ENCODE measurements at places on chromosomes 16 and 17.

DNA sequence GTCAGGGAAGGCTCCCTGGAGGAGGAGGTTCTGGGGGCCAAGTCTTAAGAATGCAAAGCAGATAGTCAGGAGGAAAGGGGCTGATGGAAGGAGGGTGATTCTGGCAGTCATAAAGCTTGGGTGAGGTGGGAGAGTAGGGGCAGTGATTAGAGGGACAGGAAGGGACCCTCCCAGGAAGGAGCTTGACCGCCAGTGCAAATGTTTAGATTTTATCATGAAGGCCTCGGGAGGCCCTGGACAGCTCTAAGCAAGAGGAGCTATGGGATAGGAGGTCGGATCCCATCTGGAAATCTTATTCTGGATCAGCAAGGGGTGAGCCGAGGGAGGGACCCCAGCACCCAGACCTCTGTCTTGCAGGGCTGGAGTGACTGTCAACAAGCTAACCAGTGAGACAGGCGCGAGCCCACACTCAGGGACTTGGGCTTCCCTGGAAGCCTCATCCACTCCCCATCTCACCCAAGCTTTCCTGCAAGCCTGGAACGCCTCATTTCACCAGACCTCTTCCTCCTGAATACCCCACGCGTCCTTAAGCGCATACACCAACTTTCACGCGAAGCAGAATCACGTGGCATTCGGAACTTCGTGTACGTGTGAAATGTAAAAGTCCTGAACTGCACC, 52.0 kb upstream of the CBX4 start:
- DNase-seq: no peak

- no peak for DNase-seq
These were observed 15.4 kb upstream of the DHRS13 start for GRCh38 chr17:28918295-28918694.

DNA sequence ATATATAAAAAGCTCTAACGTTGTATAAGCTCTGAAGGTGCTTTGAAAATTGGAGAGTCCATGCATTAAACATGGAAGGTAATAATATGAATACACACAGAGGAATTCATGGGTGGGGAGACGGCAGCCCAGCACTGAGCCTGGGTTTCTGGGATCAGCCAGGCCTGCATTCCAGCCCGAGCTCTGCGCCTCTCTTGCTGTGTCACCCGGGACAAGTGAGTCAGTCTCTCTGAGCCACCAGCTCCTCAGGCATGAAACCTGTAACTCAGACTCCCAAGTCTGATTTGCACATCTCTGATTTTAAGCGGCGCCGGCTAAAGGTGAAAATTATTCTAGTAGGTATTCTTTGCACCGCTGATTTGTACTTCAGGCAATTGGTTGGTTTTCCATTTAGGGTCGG, 238.8 kb downstream of the MRTFB start:
- peak; percentile 79 for DNase-seq

DNA sequence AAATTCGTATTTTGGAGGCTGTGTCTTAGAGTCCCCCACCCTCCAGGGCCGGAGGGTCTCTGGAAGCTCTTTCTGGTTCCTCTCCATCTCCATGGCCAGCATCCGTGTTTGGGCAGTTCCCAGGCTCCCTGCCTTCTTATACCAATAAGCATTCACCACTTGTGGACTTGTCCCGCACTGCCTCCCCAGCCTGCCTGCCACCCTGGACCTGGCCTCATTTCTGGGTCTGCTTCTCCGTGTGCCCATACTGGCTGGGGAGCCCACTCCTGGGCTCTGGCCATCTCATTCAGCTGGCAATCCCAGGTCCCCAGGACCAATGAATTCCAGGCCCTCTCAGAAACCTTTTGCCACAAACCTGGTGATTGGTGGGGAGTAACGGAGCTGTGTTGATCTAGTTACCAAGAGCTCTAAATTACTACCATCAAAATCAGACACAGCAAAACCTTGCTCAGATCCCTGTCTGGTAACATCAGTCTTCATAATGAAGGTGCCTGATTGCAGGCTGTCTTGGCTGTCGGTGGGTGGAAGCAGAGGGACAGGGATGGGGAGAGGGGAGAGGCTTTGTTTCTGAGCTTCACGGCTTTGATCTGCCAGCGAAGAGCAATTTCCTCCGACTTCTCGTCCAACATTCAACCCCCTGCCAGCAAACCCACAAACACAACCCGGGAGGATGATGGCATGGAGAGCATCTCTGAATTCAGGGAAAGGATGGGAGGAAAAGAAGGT, 27.7 kb upstream of the CRHR1 start:
- no peak for DNase-seq

DNA sequence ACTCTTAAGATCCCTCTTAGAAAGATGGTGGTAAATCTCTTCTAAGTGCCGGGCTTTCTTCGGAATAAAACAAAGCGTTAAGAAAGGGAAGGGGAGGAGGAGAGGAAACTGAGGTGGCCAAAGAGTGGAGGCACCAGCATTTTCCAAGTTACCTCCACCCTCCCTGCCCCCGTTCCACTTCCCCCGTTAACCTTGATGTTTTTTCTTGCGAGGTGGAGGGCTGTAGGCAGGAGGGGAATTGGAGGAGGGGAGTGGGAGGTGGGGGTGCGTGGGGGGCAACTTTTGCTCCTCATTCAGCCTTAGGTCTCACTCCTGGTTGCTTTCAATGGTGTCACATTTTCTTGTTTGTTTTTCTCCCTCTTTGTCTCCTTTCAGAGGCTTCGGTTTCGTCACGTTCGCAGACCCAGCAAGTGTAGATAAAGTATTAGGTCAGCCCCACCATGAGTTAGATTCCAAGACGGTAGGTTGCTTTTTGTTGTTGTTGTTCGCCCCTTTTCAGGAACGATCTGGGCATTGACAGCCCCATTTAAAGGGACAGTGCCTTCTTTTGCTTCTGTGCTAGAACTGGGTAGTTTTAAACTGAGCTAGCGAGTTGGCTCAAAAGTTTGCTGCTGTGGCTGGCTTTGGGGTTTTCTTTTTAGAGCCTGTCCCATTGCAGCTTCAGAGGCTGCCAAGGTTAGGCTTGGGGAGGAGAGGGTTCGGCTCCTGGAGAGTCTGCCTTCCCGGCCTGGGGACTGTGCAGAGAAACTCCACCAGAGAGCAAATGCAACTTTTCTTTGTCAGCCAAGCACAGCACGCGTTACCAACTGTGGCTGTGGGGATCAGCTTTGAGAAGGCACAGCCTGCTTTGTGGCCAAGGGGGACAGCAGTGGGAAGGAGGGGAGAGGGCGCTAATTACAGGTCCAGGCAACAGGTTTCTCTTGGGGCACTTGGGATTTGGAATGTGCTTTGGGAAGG, 1.9 kb downstream of the MSI2 start:
- DNase-seq: peak; percentile 50

GRCh38 chr16:66490774-66491715, 58.9 kb downstream of the TK2 start:
- no peak for DNase-seq

- DNase-seq: peak; percentile 88
These were observed 24.2 kb downstream of the B9D1 start for GRCh38 chr17:19338031-19338990.

DNA sequence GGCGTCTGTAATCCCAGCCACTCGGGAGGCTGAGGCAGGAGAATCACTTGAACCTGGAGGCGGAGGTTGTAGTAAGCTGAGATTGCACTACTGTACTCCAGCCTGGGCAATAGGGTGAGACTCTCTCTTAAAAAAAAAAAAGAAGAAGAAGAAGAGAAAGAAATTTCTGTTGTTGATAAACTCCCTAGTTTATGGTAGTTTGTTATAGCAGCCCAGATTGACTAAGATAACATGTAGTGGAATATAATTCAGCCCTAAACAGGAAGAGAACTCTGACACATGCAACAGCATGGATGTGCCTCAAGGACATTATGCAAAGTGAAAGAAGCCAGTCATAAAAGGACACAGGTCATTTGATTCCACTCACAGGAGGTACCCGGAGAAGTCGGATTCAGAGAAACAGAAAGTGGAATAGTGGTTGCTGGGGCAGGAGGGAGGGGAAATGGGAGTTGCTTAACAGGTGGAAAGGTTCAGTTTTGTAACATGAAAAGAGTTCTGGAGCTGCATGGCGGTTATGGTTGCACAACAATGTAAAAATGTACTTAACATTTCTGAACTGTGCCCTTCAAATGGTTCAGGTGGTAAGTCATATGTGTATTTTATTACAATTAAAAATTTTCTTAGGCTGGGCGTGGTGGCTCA, 26.0 kb upstream of the PRM1 start:
- DNase-seq: no peak

GRCh38 chr16:83847371-83848225, 39.8 kb downstream of the HSBP1 start:
- DNase-seq: peak; percentile 74

DNA sequence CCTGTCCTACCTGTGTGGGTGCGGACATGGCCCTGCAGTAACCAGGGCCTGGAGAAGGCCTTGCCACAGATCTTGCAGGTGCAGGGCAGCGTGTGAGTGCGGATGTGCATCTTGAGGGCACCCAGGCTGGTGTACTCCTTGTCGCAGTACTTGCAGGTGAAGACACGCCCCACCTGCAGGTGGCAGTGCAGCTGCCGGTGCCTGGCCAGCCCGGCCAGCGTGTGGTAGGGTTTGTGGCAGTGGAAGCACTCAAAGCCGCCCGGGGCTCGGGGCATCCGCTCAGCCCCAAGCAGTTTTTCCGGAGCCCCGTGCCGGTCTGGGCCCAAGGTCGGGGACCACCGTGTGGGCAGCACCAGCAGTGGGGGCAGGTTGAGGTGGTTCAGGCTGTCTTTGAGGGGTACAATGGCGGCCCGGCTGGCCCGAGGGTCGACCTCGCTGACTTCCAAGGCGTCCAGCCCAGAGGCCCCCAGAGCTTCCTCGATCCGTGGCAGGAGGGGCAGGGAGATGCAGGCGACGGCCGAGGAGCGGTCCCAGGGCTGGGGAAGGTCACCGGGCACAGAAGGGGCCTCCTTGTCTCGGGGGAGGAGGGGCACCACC, 5.1 kb downstream of the SNAI3 start:
- DNase-seq: peak; percentile 87

DNA sequence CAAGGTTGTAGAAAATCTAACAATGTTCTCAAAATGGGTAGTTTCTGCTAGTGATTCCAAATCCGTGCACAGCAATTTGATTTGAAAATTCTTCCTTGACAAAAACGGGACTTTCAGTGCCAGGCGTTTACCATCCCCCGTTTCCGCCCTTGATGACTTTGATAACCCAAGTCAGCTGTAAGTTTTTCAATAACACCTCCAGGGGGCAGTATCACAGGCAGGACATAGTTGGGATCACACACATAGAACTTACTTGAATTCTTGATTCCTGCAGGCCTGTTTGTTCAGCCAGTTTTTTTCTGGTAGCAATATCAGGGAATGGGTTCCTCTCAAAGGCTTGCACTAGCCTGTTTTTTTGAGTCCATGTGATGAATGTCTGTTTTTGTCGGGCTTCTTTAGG, 5.6 kb downstream of the DUXB start:
- peak; percentile 61 for DNase-seq

DNA sequence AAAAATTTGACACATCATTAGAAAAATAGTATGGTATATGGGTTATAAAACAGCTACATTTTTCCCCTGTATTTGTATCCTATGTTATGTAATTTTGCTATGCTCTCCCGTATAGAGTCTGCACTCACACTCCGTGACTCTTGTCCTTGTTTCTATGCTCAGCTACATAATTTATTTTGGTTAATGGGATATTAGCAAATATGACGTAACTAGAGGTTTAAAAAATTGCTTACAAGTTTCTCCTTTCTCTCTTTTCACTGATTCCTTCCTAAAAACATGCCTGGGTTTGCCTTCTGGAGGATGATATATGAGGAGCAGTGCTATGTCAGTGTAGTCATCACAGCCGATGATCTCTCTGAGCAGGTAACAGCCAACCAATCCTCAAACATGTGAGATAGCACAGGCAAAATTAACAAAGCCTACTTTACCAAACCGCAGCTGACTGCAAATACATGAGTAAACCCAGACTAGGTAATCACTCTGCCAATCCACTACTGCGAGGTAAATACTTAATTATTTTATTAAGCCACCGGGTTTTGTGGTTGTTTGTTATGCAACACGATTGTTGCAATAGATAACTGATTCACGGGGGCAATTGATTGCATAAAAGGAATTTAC, 126.9 kb downstream of the KIF2B start:
- no peak for DNase-seq

- no peak for DNase-seq
These were observed 55.0 kb upstream of the GSE1 start for GRCh38 chr16:85557971-85558657.

DNA sequence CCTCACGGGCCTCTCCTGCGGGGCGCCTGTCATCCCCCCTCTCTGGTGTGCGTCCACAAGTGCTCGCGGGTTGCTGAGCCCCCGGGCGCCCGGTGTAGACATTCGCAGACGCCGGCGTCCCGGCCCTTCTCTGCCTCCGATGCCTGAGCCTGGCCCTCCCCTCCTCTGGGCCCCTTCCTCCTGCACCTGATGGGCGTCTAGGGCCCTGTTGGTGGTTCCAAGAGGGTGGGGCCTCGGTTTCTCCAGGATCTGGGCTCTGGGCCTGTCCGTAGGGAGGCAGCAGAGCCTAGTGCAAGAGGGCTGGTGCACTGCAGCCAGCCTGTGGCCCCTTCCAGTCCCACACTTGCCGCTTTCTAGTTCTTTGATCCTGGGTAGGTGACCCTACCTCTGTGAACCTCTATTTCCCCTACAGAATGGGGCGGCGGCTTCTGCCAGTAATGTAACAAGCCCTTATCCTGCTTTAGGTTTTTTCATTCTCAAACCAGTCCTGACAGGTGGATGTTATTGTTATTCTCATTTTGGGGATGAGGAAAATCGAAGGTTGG, 623 bp downstream of the E4F1 start:
- DNase-seq: peak; percentile 75

DNA sequence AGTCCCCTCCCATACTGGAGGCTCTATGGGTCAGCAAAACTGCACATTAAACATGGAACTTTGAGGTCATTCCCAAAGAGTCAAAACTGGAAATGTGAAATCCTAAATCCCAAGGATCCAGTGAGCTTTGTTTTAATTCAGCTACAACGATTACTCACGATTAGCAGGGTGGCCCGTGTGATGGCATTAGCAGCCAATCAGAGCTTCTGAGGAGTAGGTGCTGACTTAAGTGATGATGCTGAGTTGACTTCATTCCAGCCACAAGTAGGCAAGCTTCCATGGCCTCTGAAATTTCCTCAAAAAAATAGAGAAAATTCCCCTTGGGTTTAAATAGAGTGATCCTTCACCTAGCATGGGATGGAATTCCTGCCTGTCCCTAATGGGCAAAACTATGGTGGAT, 28.1 kb upstream of the BEAN1 start:
- DNase-seq: no peak

- DNase-seq: no peak
These were observed 325.5 kb downstream of the C16orf95 start for GRCh38 chr16:86991679-86992078.

- peak; percentile 77 for DNase-seq
These were observed 17.3 kb upstream of the SPN start for GRCh38 chr16:29645694-29646187.
